ENCODE measurements at places on chromosomes 4 and X. TPM values are rescaled to one million over a fixed set of nuclear protein-coding genes. Genes with fewer than 3 reads are reported as not detected.

BEX1 gene
- total RNA-seq, result 0.38 TPM

PDCL2 gene
- total RNA-seq, result not detected

FAT1 gene
- total RNA-seq, result not detected

DIAPH2 gene
- 8.1 TPM for total RNA-seq

S100P gene
- 3.4 TPM for total RNA-seq

GLUD2 gene
- total RNA-seq, result 0.56 TPM

PAGE1 gene
- not detected for total RNA-seq

PFKFB1 gene
- total RNA-seq, result 0.60 TPM

KCND1 gene
- 2.5 TPM for total RNA-seq

PITX2 gene
- not detected for total RNA-seq

CCDC160 gene
- not detected for total RNA-seq

SSX2 gene
- not detected for total RNA-seq

AREG gene
- 0.99 TPM for total RNA-seq

SHOX gene
- total RNA-seq, result not detected

CTAG1B gene
- not detected for total RNA-seq

HELT gene
- not detected for total RNA-seq

HERC3 gene
- total RNA-seq, result 66.4 TPM

CWH43 gene
- total RNA-seq, result not detected

PAGE3 gene
- not detected for total RNA-seq

GUCY1B1 gene
- 0.16 TPM for total RNA-seq

SLC25A43 gene
- 5.6 TPM for total RNA-seq

CFAP99 gene
- total RNA-seq, result not detected

UFSP2 gene
- 36.1 TPM for total RNA-seq

TRAM1L1 gene
- not detected for total RNA-seq

CD38 gene
- 24.3 TPM for total RNA-seq

Data from activated CD8-positive, alpha-beta T cell treated with anti-CD3 and anti-CD28 coated beads for 36 hours (primary cell).